Activated CD8-positive, alpha-beta memory T cell treated with anti-CD3 and anti-CD28 coated beads for 24 hours (primary cell): ENCODE measurements at places on chromosomes 5 and 9.

- no peak for DNase-seq
Observed at GRCh38 chr9:85142968-85143367, 473.4 kb downstream of the NTRK2 start.

DNA sequence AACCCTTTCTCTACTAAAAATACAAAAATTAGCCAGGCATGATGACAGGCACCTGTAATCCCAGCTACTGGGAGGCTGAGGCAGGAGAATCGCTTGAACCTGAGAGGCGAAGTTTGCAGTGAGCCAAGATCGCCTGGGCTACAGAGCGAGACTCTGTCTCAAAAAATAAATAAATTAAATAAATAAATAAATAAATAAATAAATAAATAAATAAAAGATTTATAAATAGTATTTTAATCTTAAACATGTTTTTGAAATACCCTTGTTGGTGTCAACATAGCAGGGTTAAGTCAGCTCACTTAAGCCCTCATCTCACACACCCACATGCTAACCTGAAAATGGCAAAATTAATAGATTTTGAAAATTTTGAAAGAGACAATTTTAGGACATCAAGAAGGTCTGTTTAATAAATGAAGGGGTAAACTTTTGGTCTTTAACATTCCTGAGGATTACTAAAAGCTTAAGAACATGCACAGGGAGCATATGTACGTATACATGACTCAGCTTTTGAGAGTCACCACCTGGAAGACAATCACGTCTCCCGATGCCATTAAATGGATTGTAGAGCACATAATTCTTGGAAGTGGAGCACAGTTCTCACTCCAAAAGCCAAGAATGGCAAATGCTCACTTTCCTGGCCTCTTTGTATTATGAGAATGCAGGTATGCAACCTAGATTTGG, 202.5 kb downstream of the GDNF start:
- DNase-seq, result no peak

- DNase-seq, result no peak
Observed at GRCh38 chr5:139181835-139182452, 16.2 kb downstream of the SIL1 start.

DNA sequence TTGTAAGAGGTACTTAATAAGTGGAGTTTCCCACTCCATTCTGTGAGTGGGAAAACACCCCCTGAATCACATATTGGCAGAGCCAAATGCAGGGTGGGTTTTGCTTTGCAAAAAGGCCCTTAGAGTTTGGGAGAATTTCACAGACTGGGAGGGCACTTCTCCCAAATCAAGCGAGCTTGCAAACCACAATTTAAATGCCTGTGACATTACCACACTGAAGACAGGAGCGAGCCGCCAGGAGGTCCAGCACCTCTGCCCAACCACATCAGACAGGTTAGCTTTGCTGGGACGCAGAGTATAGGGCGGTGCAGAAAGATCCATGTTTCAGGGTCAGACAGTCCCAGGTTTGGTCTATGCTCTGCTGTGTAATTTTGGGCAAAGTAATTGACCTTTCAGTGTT, 2.3 kb downstream of the ALAD start:
- DNase-seq, result no peak

GRCh38 chr5:6704361-6704851, 8.8 kb upstream of the TENT4A start:
- DNase-seq, result no peak

- no peak for DNase-seq
Observed at GRCh38 chr5:60700416-60700757, 421 bp upstream of the DEPDC1B start.

GRCh38 chr5:43065948-43066798, 26.1 kb upstream of the ANXA2R start:
- peak; percentile 90 for DNase-seq

DNA sequence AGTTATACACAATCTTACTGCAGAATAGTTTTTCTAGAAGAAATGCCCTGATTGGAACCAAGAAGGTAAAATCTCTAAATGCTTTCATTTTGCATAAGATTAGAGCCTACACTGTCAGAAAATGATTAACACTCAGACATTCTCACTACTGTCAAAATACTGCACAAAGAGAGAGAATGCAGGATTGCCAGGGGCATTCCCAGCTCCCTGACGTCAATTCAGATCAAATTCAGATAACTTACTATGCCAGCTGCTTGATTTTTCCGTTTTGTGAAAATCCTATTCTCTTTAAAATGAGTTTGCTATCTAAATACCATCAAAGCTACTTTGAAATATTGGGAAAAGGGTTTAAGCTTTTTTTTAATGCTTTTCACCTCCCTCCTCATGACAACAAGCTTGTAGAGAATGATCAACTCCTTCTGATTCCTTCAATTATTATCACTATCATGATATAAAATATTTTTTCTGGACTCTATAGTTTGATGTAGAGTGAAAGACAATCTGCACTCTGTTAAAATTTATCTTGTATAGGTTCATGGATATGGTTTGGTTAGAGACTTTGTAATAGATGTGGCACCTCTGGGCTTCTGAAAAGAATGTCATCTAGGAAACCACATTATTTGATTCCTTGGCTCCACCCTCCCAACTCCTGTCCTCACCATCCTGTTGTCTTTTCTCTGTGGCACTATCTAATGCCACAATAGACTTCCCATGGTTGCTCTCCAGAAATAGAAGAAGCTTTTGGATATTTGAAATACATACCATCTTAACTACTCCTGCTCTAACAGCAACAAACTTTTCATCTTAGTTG, 407.7 kb downstream of the PDE4D start:
- DNase-seq, result no peak

GRCh38 chr5:42490831-42491230, 67.6 kb downstream of the GHR start:
- no peak for DNase-seq

DNA sequence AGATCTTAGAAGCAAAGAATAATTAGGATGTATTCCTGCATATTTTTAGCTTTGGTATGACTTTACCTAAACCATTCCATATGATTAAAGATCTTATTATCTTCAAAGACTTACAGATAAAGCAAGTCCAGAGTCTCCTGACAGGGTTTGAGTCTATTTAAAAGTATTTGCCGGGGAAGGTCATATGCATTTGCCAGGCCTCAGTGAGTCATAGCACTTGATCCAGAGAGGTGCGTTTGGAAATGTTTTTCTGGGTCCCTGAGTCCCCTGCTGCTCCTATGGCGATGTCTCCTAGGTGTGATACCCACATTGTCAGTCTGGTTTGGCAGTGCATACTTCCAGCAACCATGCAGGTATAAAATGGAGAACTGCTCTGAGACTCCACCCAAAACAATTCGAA, 217.0 kb downstream of the FBXL7 start:
- no peak for DNase-seq

GRCh38 chr9:91395553-91396471, 27.8 kb downstream of the NFIL3 start:
- DNase-seq, result no peak

DNA sequence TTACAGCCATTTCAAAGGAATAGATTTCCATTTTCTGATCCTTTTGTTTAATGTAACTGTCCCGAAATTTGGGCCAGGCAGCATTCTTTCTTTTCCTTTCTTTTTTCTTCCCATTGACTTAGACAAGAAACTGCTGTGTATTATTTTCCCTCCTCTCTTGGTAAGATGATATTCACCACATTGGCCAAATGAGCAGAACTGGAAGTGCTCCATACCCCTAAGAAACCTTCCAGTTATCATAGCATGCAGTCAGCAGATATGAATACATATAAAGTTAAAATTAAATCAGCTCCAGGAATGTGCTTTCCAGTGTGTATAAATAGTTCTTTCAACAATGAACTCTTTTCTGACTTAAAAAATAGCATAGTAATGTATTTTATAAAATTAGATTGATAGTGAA, 168.5 kb upstream of the GAS1 start:
- no peak for DNase-seq

DNA sequence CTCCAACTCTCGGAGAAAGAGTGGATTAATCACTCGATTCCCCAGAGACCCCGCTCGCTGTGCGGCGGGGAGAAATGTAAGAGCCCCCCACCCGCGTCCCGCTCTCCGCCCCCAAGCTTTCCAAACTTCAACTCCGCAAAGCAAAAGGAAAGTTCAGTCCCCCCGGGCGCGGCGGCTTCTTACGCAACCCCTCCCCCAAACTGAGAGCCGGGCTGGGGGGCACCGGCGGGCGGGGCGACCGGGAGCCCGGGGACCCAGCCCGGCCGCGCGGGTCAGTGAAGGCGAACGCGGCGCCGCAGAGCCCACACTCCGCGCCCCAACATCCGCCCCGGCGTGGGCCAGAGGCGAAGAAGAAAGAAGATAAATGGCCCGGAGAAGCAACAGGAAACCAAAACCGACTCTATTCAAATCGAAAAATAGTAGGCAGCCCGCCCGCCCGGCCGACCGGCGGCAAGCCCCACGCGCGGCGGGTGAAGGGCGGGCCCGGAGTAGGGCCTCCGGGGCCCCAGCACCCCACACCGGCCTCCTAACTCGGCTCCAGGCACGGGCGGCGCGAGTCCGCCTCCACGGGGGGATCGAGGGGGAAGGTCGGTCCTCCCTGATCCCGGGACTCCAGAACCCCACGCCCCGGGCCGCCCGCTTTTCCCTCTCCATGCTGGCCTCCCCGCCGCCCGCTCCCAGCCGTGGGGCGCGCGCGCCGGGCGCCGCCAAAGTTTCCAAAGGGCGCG, 720 bp downstream of the NOTCH1 start:
- DNase-seq, result peak; percentile 88

- no peak for DNase-seq
Observed at GRCh38 chr9:90970608-90971007, 169.0 kb downstream of the SYK start.

DNA sequence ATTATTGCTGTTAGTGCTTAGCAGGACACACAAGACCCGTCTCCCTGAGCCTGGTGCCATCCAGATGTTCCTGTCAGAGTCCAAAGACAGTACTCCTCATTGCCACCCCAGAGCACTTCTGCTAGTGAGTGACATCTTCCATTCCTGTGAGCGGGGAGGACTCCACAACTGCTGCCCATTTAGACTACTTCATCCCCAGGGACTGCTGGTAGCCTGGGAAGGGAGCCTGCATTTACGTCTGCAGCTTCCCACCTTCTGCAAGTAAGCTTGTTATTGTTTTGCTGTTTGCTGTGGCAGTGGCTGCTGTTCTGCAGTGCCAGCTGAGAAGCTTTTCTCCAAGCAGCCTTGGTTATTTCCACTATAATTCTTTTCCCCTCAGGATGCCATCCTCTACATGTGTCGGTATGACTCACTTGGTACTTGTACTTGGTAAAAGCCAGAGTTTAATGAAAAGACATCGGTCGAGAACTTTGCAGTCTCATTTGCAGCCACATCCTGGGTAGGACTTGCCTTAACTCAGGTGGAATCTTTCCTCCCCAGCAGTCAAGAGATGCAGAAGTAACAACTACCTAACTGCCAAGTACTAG, 10.6 kb upstream of the MAP1B start:
- DNase-seq, result no peak

DNA sequence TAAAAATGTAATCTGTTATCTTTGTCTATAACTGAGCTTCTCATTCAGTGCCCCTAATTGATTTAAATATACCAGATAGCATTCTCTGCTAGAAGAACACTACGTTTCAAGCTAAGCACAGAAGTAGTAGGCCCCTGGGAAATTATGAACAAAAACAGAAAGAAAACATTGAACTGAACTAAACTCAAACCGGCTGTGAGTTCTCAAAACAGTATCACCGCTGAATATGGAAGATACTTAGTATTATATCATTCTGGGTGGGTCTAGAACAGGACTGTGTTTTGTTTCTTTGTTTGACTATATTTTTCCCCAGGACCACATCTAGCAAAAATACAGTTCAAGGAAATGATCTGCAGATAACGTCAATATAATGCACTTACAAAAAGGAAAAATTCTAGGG, 95.1 kb upstream of the HMHB1 start:
- DNase-seq, result no peak

- DNase-seq, result no peak
Observed at GRCh38 chr5:173232499-173233346, 2.3 kb downstream of the NKX2-5 start.

- DNase-seq, result no peak
Observed at GRCh38 chr5:80988419-80988935, 28.3 kb downstream of the RASGRF2 start.

- no peak for DNase-seq
Observed at GRCh38 chr5:150596826-150597225, 43.6 kb upstream of the SYNPO start.

DNA sequence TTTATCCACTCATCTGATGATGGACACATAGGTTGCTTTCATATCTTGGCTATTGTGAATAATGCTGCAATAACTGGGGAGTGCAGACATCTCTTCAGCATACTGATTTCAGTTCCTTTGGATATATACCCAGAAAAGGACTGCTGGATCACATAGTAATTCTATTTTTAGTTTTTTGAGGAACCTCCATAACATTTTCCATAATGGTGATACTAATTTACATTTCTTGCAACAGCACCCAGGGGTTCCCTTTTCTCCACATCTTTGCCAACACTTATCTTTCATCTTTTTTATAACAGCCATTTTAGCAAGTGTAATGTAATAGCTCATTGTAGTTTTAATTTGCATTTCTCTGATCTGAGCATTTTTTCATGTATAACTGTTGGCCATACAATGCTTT, 34.1 kb upstream of the NR4A3 start:
- DNase-seq, result no peak

DNA sequence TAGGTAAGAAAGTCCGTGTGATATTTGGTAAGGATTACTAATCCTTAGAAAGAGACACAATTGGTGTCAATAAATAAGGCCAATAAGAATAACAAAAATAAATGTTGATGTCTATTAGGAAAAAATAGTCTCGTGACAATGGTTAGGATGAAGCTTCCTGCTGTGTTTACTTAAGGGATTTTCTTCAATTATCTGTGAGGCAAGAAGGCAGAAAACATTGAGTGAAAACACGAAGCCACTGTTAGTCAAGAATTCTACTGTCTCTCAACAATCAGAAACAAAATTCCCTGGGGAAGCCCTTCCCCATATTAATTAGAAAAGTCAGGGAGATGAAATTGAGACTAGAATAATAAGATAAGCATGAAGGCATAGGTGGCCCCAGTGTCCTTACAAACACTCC, 149.0 kb downstream of the SYK start:
- DNase-seq, result no peak

DNA sequence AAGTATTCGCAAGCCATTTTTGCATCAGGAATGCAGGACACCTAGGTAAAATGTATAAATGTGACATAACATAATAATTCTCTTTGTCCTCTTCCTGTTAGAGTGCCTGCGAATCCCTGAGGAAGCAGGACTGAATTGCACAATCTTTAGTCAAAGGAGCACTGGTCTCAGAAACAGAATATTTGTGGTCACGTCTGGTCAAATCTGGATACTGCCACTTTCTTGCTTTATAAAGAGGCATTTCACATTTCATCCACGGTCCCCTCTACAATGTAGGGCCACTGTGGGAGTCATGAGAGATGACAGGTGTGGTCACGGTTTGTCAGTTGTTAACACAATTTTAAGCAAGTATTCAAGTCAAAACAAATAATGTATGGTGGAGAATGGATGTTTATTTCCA, 564.0 kb downstream of the IRX1 start:
- no peak for DNase-seq

GRCh38 chr5:148523139-148523538, 131.2 kb downstream of the HTR4 start:
- no peak for DNase-seq

DNA sequence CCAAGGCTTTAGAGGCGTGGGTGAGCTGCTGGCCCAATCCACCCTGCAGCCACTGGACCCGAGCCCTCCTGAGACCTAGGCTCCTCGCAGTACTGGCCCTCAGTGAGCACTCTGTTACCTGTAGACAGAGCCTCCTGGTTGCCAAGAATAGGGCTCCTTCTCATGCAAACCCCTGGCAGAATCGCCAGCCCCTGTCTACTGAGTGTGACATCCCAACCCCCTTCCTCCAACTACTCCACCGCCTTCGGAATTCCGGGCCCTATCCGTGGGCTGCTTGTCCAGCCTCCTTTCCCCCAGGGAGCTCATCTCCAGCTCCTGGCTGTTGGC, 23.8 kb upstream of the COL5A1 start:
- DNase-seq, result no peak

- no peak for DNase-seq
Observed at GRCh38 chr5:14807471-14807870, 64.1 kb downstream of the ANKH start.
